ENCODE measurements at places on chromosomes 7 and 10.

DNA sequence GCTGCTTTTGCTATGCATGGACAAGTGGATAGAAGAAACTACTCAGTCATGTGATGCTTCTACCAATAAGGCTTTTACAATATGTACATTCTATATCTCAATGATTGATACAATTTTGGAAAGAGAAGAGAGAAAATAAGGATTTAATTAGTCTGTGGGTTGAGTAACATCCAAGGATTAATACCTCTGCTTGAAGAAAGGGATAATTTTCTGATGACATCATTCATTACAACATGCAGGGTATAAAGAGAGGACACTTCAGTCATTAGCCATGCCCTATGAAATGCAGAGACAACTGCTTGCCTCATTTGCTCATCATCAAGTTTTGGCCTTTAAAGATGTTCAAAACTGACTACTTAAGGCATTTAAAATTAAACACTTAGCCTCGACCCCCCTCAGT is 237.3 kb downstream of the AHR start:
- no peak for DNase-seq

GRCh38 chr7:102165136-102165535 is 121.5 kb upstream of the SH2B2 start:
- no peak for DNase-seq

DNA sequence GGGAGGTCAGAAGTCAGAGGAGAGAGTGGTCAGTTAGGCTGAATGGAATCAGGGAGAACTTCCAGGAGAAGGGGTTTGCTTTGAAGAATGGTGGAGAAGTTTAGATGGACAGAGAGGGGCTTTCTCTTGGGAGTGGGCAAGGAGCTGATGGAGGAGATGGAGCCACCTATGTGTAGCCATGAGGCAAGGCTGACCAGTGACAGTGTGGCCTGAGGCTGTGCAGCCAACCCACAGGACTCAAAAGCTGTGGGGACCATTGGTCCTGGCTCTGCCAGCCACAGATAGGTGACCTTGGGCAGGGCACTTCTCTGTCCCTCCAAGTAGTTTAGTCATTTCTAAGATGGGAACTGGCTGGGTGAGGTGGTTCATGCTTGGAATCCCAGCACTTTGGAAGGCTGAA is 18.7 kb downstream of the NEURL1 start:
- DNase-seq, result no peak

DNA sequence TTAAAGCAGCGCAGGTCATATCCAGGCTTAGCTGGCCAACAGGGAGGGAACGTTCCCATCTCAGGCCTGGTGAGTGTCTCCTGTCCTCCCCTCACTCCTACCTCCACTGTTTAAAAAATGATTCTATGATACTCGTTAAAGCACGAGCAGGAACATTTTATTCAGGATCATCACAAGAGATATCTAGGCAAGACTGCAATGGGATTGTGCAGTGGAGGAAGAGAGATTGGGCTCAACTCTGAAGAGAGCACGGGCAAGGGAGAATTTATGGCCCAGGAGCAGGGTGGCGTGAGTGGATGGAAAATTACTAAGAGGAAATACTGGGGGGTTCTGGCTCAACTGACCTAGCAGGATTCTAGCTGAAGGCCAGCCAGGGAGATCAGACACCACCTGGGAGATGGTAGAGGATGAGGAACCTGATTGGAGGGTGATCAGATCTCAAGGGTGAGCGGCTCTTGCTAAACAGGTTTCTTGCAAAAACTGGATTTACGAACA is 9.0 kb upstream of the HSPB1 start:
- no peak for DNase-seq

DNA sequence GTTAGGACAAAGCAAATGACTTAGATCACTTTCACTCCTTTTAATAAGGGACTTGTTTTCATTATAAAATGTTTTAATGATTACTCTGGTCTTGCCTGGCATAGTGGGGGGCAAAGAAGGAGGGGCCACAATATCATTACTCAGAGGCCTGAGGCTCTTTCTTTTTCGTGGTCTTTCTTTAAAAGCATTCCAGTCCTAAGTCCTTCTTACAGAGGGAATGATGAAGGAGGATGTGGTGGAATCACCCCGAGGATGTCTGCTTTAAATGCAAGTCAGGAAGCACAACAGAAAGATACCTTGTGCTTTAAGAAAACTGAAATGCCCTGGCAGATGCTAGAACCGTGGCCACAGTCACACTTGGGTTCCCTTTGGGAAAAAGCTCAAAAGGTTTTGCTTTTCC is 379.1 kb downstream of the INHBA start:
- no peak for DNase-seq

DNA sequence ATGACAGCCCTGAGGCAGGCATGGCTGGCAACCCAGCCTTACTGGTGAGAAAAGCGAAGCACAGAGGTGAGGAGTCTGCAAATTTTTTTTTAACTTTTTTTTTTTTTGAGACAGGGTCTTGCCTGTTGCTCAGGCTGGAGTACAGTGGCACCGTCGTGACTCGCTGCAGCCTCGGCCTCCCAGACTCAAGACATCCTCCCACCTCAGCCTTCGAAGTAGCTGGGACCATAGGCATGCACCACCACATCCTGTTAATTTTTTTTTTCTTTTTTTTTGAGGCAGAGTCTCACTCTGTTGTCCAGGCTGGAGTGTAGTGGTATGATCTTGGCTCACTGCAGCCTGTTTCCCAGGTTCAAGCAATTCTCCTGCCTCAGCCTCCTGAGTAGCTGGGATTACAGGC is 35.1 kb upstream of the DLG5 start:
- no peak for DNase-seq

GRCh38 chr7:35313575-35313974 is 59.7 kb upstream of the TBX20 start:
- no peak for DNase-seq

- no peak for DNase-seq
Observed at GRCh38 chr10:35487336-35488034, 117.7 kb upstream of the GJD4 start.

DNA sequence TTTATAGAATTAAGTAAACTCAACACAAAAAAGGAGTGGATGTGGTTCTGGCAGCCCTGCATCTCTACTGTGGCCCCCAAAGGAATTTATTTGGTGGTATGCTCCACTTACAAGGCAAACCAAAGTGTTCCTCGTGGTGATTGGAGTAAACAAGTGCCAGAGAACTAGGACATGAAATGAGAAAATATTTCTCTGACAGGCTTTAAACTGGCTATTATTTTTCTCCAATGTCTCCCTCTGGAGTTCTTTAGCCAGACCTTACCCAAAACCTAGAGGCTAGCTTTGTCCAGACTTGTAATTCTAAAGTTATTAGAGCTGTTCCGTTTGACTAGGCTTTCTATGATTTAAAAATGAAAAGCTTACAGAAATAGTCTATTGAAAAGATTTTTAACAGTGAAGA is 990.1 kb downstream of the CNTNAP2 start:
- DNase-seq, result no peak

DNA sequence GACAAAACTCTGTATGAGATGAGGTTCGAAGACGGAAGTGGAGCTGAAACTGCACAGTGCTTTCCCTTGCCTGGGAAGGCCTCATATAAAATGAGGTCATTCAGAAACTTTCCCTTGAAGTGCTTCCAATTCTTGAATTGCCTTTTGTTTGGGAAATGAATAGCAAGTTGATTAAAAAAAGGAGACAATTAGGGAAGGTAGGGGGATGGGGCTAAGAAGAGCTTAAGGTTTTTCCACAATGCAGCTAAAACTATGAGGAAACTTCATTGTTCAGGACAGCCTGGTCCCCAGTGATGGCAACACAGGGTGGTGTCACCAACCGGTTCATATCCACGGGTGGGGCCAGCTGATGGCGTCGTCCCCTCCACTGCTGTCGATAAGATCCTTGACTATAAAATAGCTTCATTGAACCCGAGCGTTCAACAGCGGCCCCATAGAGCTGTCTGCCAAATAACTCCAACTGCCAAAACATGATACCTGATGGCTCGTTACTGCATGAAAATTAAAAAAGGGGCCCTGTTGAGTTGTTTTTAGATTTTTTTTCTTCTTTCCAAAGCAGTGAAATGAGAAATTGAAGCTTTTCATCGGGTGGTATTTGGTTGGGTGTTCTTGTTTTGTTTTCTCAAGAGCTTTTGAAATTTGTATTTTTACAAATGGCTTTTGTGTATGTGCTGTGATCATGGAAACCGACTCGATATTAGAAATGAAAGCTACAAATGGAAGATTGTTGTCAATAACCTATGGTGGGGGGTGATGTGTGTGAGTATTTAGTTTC is 2.8 kb upstream of the CELF2 start:
- peak; percentile 66 for DNase-seq

DNA sequence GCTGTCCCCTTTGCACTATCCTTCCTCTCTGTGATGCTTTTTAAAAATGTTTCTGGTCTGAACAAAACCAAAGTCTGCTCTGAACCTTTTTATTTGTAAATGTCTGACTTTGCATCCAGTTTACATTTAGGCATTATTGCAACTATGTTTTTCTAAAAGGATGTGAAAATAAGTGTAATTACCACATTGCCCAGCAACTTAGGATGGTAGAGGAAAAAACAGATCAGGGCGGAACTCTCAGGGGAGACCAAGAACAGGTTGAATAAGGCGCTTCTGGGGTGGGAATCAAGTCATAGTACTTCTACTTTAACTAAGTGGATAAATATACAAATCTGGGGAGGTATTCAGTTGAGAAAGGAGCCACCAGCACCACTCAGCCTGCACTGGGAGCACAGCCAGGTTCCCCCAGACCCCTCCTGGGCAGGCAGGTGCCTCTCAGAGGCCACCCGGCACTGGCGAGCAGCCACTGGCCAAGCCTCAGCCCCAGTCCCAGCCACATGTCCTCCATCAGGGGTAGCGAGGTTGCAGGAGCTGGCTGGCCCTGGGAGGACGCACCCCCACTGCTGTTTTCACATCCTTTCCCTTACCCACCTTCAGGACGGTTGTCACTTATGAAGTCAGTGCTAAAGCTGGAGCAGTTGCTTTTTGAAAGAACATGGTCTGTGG is 11.4 kb upstream of the CSGALNACT2 start:
- DNase-seq, result no peak

DNA sequence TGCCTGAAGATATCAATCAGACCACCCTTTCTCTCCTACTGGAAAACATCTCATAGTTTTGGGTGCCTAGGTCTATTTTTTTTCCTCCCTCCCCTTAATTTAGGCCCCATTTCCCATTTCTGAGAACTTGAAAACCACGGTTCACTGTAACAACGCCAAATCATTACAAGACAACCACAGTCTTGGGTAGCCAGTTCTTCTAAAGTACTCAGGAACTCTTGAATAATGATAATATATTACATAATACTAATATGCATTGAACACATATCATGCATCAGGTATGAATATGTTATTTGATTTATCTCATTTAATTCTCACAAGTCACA is 185.1 kb upstream of the ADO start:
- no peak for DNase-seq

DNA sequence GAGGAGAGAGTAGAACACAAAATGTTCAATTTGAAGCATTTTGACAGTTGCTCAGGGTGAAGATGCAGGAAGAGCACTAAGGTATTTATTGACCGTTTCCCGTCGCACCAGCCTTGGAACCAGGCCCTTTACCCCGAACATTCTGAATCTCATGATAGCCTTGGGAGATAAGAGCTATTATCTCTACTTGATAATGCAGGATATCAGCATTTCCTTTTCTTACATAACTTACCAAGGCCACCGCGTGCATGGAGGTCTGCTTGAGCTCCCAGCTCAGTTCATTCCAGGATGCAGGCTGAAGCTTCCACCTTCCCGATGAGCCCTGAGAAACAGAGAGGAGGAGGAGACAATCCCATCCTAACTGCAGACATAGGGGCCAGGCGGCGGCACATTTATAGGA is 324.2 kb upstream of the COBL start:
- DNase-seq, result no peak

GRCh38 chr7:98899816-98900215 is 21.5 kb downstream of the TRRAP start:
- DNase-seq, result no peak

- DNase-seq, result no peak
Observed at GRCh38 chr10:62130948-62131347, 137.7 kb downstream of the RTKN2 start.

- DNase-seq, result no peak
Observed at GRCh38 chr10:3592424-3592823, 192.6 kb downstream of the KLF6 start.

GRCh38 chr7:123346766-123347165 is 147.0 kb upstream of the SLC13A1 start:
- no peak for DNase-seq

DNA sequence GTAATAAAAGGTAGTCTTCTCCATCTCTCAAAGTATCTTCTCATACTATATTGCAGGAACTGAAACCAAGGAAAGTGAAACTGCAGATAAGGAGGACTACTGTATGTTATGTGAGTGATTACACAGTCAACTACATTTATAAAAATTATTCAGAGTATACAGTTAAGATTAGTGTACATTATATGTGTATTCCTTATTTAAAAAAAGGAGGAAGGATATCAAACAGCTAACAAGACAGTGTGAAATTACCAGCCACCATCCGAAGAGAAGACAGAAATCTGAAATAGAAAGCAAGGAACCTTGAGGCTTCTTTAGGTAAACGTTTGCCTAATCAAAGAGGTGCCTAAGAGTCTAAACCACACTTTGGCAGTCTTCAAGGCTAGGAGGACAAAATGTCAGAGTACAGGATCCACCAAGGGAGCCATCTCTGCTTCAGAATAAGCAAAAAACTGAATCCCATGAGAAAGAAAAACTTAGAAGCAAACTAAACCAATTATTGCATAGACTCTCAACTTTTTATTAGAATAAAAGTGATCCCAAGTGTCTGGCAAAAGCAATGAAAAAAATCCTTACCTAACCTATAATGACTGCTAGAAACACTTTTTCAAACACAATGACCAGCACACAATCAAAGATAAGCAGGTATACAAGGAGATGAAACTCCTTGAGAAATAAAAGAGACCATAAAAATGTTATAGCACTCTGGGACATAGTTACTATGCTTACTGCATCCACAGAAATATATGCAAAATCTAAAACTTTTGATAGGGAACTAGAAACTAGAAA is 6.4 kb downstream of the USP6NL start:
- DNase-seq, result no peak

GRCh38 chr7:114567416-114567815 is 152.8 kb downstream of the FOXP2 start:
- DNase-seq, result no peak

- peak; percentile 66 for DNase-seq
Observed at GRCh38 chr10:1412531-1413189, 324.7 kb downstream of the ADARB2 start.
